ENCODE measurements at places on chromosomes 1 and 21. TPM values are rescaled to one million over a fixed set of nuclear protein-coding genes. Genes with fewer than 3 reads are reported as not detected.
A peak's percentile ranks its signal among the peaks of the same experiment; 100 is the strongest.

The C1orf141 gene
- total RNA-seq: not detected

The APCS gene
- total RNA-seq: not detected

- DNase-seq: no peak
These were observed 216.8 kb upstream of the CXADR start for GRCh38 chr21:17295997-17296396.

The ARMH1 gene
- 102 TPM for total RNA-seq

DNA sequence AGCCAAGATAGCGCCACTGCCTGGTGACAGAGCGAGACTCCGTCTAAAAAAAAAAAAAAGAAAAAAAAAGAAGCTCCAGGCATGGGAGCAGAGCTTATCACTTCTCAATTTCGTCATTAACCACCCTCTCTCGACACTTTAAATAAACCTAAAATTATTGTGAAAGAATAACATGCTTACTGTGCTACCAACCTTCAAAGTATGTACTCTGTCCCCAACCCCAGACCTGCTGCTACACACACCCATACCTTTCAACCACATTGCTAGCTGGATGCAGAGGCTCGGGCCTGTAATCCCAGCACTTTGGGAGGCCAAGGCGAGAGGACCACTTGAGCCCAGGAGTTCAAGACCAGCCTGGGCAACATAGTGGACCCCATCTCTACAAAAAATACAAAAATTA, 38.7 kb downstream of the GNPAT start:
- DNase-seq: no peak

- DNase-seq: no peak
These were observed 16.2 kb upstream of the MYOG start for GRCh38 chr1:203101813-203102634.

DNA sequence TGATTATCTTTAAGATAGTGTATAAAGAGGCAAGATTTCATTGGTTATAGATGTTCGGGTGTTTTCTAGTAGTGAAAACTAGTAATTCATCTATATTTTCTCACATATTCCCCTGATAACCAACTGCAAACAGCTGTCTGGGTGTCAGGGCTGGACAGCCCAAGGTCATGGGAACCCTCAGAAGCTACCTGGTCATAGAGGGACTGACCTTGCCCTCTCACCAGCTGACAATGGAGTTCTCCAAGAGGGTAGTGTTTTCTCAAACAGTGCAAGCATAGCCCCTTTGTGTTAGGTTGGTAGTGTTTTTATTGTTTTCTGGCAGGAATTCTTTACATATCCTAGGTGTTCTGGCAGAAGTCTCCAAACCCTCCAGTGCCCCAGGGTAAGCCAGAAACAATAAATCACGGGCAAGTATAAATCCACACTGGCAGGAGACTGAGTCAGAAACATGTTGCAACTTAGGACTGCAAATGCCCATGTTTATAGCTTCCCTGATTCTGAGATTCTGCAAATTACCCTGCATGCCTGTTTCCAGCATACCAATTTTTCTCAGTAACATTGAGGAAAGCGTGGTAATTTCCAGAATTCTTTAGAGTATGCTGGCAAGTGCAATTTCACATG, 82.8 kb upstream of the ATP1A1 start:
- DNase-seq: no peak

- no peak for DNase-seq
These were observed 6.1 kb upstream of the SH3BP5L start for GRCh38 chr1:248831842-248832241.

DNA sequence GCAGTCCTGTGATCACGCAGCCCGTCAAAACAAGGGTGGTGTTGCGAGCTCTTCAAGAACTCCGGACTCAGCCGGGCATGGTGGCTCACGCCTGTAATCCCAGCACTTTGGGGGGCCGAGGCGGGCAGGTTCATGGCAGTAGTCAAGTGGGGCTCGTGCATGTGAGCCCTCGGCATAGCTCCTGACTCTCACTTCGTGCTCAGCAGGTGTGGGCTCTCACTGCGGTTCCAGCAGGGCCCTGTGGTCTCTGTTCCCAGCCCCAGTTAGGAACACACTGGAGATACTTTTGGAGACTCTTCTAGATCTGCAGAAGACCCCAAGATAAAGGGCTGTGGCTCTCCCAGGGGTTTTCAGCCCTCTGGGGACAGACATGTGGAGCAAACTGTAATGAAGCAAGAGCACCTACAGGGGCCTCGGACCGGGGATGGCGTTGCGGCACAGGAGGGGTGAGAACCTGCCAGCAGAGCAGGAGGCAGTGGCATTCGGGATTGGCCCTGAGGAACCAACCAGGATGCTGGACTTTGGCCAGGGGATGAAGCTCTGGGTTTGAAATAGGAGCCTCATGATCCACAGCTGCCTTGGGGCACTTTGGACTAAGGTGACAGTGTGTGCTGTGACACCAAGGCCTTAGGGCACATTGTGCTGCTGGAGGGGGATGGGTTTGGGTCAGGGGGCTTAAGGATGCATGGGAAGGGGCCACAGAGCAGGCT, 443.2 kb downstream of the CAMTA1 start:
- no peak for DNase-seq

The IFI44L gene
- total RNA-seq: 4.5 TPM

- no peak for DNase-seq
These were observed 12.2 kb downstream of the METTL13 start for GRCh38 chr1:171793636-171794035.

GRCh38 chr1:172340520-172340919, 80.0 kb upstream of the C1orf105 start:
- DNase-seq: no peak

DNA sequence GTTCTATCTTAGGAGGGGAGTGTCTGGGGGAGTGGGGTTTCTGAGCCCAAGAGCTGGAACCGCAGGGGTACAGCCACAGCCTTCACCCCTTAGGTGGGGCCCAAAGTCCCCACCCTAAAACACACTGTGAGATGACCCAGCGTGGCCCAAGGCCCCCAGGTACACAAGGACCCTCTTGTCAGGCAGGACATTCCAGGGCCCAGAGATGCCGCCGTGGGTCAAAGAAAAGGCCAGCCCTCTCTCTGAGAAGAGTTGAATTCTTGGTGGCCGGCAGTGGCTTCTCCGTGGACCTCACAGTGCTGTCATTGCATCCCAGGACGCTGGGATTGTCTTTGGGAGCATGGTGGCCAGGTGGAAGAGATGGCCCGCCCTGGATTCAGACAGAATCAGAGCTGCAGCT, 176.3 kb upstream of the C1orf174 start:
- DNase-seq: no peak

- no peak for DNase-seq
These were observed 8.2 kb downstream of the CEP170 start for GRCh38 chr1:243246916-243247315.

DNA sequence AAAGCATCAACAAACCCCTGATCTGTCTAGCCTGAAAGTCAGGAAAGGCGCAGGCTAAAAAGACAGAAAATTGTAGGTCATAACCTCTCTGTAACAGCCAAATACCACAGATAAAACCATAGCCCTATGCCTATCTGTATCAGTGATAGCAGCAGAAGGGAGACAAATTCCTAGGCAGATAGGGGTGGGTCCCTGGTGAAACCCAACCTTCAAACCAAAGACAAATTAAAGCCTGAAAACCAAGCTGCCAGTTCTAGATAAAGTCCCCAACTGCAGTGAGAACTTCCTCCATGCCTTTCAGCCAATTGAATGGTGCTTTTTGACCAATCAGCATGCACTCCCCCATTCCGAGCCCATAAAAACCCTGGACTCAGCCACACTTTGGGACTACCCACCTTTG, 115.3 kb downstream of the NTPCR start:
- no peak for DNase-seq

- no peak for DNase-seq
These were observed 45.7 kb upstream of the TSPAN2 start for GRCh38 chr1:115134850-115135480.

DNA sequence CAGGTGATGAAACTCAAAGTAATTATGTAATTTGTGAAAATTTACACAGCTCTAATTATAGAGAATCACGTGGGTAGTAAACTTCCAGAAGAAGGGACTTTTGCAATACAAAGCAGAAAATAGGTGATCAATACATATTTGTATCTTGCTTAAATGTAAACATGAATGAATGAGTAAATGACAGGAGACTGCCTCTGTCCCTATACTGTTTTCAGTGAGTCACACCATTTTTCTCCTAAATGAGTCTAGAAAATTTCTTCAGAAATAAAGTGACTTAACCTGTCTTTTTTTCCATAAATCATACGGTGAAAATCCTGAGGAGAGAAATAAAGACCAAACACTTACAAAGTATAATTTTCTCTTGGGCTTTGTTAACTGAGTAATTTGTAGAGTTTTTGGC, 11.9 kb downstream of the RAP1A start:
- no peak for DNase-seq

The PDZK1IP1 gene
- total RNA-seq: not detected

DNA sequence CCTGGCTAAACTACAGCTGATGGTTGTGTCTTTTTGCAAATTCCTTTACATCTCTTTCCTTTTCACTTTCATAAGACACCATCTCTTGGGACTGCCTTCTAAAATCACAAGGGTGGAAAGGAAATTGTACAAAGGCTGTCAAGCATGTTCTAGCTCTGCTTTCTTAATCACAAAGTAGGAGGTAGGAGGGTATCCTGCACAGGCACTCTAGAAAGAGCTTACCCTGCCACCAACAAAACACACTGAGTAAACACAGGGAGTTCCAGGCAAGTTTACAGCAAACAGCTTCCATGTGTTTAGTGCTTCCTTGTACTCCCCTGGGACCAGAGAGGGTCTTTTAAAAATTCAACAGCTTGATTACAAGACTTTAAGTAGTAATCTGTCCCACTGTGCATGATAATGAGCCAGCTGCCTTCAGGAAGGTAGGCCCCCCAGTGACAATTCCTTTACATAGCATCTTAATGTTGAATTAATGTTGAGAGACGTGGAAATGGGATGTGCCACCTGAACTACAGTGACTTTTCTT, 2.4 kb downstream of the PLPP3 start:
- no peak for DNase-seq

GRCh38 chr1:25780318-25781129, 19.5 kb upstream of the SELENON start:
- no peak for DNase-seq

- DNase-seq: no peak
These were observed 4.6 kb downstream of the LRRC3 start for GRCh38 chr21:44459712-44460440.

GRCh38 chr1:204529371-204529895, 13.2 kb downstream of the MDM4 start:
- no peak for DNase-seq

- DNase-seq: no peak
These were observed 425 bp downstream of the DDR2 start for GRCh38 chr1:162632698-162633080.

The NOS1AP gene
- total RNA-seq: 0.16 TPM

DNA sequence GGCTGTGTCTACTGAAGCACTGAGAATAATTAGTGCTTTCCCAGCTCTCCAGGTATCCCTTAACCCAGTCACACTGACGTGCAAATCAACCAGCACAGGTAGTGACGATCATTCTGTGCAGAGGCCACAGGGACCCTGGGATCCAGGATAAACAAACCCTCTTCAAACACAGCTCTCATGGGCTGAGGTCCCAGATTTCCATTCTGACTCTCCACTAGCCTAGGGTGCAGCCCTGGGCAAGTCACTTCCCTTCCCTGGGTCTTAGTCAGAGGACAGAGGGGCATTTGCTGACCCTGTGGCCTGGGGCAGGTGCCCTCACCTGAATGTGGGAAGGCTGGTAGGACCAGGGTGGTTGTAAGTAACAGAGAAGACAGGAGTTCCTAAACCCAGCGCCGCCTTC, 724.7 kb downstream of the MATN1 start:
- DNase-seq: no peak

DNA sequence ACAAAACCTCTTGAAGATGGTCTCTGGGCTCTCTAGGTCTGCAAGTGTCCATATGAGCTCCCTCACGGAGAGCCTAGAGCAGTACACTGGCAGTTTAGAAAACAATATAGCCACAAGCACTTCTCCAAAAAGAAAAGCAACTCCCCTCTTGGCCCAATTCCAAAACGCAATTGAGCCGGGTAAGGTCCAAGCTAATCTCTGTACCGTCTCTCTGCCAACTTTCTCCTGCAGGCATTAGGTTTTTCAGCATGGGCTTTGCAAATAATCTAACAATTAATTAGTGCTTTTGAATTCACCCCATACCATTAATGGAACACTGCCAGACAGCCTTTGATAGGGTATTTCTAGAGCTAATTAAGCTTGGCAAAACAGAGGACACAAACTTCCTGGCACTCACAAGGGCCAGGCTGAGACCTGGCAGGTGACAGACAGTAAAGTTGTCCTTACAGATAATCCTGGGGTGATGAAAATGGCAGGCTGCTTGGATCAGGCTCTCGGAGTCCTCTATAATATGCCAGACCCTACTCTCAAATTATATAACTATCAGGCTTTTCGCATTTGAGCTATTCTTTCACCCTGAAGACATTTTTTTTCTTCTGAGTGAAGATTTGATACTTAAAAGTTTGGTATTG, 39.8 kb downstream of the TGFBR3 start:
- DNase-seq: no peak

- DNase-seq: peak; percentile 59
These were observed 1.5 kb upstream of the COL16A1 start for GRCh38 chr1:31705080-31705866.

The SPRR2E gene
- not detected for total RNA-seq

GRCh38 chr1:44217809-44218410, 4.6 kb downstream of the DMAP1 start:
- DNase-seq: peak; percentile 73

GRCh38 chr1:41184446-41184845, 57.7 kb downstream of the SCMH1 start:
- no peak for DNase-seq

- no peak for DNase-seq
These were observed 88.2 kb downstream of the CAMTA1 start for GRCh38 chr1:6873298-6874015.

DNA sequence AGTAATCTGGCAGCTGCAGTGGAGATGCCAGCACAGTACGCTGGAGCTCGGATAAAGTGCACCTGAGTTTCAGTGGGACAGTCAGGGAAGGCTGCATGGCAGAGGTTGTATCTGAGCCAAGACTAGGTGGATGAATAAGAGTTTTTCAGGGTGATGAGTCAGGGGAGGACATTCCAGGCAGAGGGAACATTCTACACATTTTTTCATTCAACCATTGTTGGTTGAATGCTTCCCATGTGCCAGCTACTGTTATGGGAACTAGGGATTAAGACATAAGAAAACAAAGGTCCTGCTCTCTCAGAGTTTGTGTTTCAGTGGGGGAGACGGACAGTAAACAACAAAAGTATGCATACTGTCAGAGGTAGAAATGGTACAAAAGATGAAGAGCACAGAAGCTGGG, 5.2 kb downstream of the LEPR start:
- no peak for DNase-seq
